SK-MEL-5 (cell line): ENCODE measurements at places on chromosomes 3 and 15. TPM values are rescaled to one million over a fixed set of nuclear protein-coding genes. Genes with fewer than 3 reads are reported as not detected.

Gene RLBP1
- 33.8 and 37.2 TPM in 2 replicates for total RNA-seq

Gene TM2D3
- total RNA-seq = 48.4 and 53.7 TPM in 2 replicates

- DNase-seq = no peak
These were observed 16.7 kb upstream of the ZMAT3 start for GRCh38 chr3:179088306-179088705.

- no peak for DNase-seq
These were observed 194.7 kb downstream of the WNT5A start for GRCh38 chr3:55292360-55292759.

- DNase-seq = no peak
These were observed 145.7 kb upstream of the PLAAT1 start for GRCh38 chr3:193095366-193095765.

- no peak for DNase-seq
These were observed 31.6 kb upstream of the GABRG3 start for GRCh38 chr15:26939398-26939797.

- DNase-seq = peak; percentile 93
These were observed 27.1 kb upstream of the PIK3CB start for GRCh38 chr3:138861798-138862197.

Gene CCR4
- 0.29 TPM in 1 of 2 replicates, not detected in the other for total RNA-seq

GRCh38 chr3:50339485-50340146 is 1.0 kb downstream of the RASSF1 start:
- DNase-seq = no peak

GRCh38 chr15:91880373-91880772 is 26.9 kb downstream of the SLCO3A1 start:
- no peak for DNase-seq

Gene LRTM1
- not detected in 2 replicates for total RNA-seq

GRCh38 chr15:70469182-70469581 is 294.2 kb downstream of the UACA start:
- no peak for DNase-seq

DNA sequence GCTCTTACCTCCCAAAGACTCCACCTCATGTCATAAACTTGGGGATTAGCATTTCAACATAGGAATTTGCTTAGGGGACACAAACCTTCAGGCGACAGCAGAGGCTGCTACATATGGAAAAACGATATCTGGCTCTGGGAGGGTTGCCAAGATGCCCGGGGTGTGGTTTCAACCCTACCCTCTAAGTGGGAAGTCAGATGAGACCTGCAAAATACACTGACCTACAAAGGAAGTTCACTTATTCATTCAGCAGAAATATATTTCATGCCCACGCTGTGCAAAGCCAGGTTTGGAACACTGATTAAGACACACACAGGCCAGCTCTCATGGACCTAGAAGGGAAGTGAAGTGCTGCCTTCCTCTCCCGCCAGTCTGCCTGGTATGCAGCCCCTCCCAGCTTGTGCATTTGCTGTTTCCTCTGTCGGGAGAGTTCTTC is 239.3 kb downstream of the FEZF2 start:
- DNase-seq = peak; percentile 6

Gene SMARCC1
- 39.5 and 52.0 TPM in 2 replicates for total RNA-seq

DNA sequence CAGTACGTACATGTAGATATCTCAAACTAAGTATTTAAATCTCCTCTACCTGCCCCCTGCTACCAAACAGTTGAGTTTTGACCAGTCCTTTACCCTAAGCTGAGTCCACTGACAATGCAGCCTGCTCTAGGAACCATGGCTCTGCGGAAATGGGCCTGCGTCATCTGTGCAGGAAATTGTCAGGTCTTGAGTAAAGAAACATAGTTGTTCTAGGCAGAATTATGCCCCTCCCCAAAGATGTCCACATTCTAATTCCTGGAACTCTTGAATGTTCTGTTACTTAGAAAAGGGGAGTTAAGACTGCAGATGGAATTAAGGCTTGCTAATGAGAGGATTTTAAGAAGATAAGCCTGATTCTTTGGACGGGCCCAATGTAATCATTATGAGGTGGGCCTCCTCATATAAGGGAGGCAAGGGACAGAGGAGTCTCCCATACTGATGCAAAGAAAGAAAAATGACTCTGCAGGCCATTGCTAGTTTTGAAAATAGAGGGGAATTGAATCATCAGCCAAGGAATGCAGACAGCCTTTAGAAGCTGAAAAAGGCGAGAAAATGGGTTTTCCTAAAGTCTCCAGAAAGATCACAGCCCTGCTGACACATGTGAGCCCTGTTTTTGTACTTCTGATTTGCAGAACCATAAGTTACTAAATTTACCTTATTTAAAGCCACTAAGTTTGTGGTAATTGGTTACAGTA is 5.5 kb upstream of the VGLL3 start:
- DNase-seq = no peak

- DNase-seq = no peak
These were observed 19.5 kb downstream of the AMOTL2 start for GRCh38 chr3:134354612-134355251.

Gene RNU5B-1
- total RNA-seq = not detected in 2 replicates

- no peak for DNase-seq
These were observed 456 bp upstream of the TMEM62 start for GRCh38 chr15:43132830-43133429.

DNA sequence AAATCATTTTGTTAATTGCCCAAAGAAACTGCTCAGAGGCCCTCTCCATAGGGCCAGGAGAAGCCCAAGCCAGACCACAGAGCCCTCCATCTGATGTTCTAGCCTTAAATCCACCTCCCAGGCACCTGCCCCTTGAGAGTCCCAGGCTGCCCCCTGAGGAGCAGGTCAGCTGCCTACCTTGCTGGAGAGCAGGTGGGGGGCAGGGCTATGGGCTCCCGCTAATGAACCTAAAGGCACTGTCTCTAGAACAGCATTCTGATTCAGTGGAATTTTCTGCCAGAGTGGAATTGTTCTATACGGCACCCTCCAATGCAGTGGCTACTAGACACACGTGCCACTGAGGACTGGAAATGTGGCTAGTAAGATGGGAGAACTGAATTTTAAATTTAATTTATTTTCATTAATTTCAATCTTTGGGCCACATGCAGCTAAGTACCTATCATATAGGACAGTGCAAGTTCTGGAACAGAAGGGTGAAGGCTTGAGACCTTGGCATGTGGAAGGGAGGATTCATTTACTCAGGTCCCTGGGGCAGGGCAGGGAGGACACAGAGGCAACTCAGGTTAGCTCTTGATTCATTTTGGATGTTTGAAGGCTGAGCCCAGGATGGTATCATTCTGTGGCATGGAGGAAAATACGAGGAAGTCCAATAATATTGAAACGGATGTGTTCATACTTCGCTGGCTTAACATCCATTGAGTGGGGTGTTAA is 11.4 kb downstream of the AMOTL2 start:
- no peak for DNase-seq

Gene HSPBAP1
- 21.1 and 25.5 TPM in 2 replicates for total RNA-seq

Gene CX3CR1
- not detected in 2 replicates for total RNA-seq

DNA sequence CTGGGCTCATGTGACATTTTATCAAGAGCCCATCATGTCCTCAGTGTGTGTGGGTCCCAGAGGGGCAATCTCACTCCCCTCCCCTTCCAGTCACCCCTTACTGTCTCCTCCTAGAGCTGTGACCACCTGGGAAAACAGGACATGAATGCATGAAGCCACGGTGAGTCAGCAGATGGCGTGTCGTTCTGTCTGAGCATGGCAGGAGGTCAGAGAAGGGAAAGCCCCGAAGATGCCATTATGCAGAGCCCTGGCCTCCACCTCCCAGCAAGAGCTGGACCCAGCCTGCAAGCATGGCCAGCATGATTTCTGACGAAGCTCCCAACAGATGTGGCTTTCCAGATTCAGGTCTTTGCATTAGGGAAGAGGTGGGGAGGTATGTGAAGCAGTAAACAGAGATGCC is 118.5 kb downstream of the TLE3 start:
- DNase-seq = peak; percentile 19

Gene IQCF5
- not detected in 2 replicates for total RNA-seq

Gene CKMT1A
- total RNA-seq = 18.5 and 25.8 TPM in 2 replicates

Gene ALG3
- 96.6 and 100 TPM in 2 replicates for total RNA-seq

Gene SLC2A2
- not detected in 2 replicates for total RNA-seq

Gene ASB14
- total RNA-seq = not detected in 2 replicates

GRCh38 chr15:64034519-64034918 is 11.8 kb downstream of the DAPK2 start:
- DNase-seq = no peak

- DNase-seq = no peak
These were observed 34.6 kb downstream of the RLBP1 start for GRCh38 chr15:89186803-89187202.

- no peak for DNase-seq
These were observed 1.8 kb upstream of the GSK3B start for GRCh38 chr3:120095979-120096426.

GRCh38 chr3:171184372-171184771 is 157.9 kb upstream of the SLC2A2 start:
- no peak for DNase-seq

DNA sequence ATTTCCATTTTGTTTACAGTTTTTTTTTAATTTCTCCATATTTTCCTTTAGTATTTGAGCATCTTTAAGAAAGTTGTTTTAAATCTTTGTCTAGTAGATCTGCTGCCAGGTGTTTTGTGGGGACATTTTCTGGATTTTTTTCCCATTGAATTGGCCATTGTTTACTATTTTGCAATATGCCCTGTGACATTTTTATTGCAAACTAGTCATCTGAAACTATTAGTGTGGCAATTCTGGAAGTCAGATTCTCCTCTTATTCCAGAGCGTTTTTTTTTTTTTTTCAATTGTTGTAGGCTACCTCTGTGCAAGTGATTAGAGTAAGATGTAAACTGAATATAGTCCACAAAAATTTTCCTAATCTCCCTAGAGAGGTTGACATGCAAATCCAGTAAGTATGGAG is 334.2 kb downstream of the PYDC2 start:
- DNase-seq = no peak

GRCh38 chr15:73799466-73799865 is 46.3 kb upstream of the INSYN1 start:
- DNase-seq = no peak

- peak; percentile 95 for DNase-seq
These were observed at the start of gene LMCD1 for GRCh38 chr3:8501371-8502131. Gene LMCD1 (plus strand): TSS chr3:8501823. CDS start chr3:8501939, 116 bp downstream.

Gene LDHAL6B
- total RNA-seq = not detected in 2 replicates

Gene UROC1
- 0.05 and 0.21 TPM in 2 replicates for total RNA-seq

Gene CDC25A
- 14.9 and 16.1 TPM in 2 replicates for total RNA-seq

DNA sequence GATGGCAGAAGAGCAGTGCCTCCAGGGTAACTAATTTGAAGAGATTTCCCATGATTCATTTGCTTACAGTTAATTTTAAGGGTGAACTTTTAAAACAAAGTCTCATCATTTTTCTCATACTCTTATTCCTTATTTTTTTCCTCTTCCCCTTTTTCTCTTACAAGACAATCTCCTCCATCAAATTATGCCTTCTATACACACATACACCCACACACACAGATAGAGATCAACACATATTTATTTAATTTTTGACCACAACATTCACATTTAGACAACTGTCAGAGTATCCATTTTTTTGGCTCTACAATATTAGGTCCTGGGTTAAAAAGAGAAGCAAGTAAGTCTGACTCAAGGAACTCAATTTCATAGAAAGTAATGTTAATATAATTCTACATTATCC is 37.6 kb downstream of the AAGAB start:
- DNase-seq = no peak

Gene GOLGA8J
- total RNA-seq = 0.16 TPM in 1 of 2 replicates, not detected in the other

GRCh38 chr3:31065765-31066164 is 171.3 kb upstream of the GADL1 start:
- no peak for DNase-seq

DNA sequence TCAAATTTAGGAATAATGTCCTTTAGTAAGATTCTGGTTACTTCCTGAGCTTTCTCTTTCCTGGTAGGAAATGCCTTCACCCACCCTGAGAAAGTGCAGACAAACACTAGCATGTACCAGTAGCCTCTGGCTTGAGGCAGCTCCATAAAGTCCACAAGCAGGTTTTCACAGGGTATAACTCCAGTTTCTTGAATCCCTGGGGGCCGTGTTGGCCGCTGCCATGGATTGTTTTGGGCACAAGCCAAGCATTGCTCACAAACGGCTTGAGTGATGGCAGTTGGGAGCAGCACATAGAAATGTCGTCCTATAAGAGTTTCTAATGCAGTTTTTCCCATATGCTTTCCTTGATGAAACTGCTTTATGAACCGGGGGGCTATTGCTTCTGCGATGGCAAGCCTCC is 164.1 kb downstream of the STXBP5L start:
- DNase-seq = no peak

Gene C15orf62
- not detected in 2 replicates for total RNA-seq

Gene CCDC71
- total RNA-seq = 25.3 and 25.5 TPM in 2 replicates

- no peak for DNase-seq
These were observed 21.4 kb upstream of the DPH6 start for GRCh38 chr15:35567392-35567791.

Gene GPR27
- 0.66 and 0.93 TPM in 2 replicates for total RNA-seq

Gene NEK10
- 0.32 TPM in 2 replicates for total RNA-seq

- DNase-seq = peak; percentile 99
These were observed 782.0 kb upstream of the ALCAM start for GRCh38 chr3:104584682-104585081.
